NCI-H2227 treated with DMSO at 0.1 percent for 48 hours (cell line): ENCODE measurements at places on chromosomes 12 and 14.

DNA sequence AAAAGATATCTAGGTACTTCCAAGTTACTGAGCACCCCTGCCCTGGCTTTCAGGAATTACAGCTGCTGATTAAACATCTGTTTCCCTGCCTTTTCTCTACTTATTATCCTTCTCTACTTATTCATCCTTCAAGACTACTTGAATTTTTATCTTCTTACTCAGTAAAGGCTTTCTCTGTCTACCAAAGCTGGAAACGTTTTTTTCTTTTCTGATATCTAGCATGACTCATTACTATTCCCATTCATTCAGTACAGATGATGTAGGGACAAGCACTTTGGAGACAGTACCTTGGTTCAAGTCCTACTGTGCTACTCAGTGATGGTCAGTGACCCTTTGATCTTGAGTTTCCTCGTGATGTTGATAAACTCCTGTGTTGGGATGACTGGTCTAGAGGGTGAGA lies 848.7 kb downstream of the NRXN3 start:
- DNase-seq = no peak

DNA sequence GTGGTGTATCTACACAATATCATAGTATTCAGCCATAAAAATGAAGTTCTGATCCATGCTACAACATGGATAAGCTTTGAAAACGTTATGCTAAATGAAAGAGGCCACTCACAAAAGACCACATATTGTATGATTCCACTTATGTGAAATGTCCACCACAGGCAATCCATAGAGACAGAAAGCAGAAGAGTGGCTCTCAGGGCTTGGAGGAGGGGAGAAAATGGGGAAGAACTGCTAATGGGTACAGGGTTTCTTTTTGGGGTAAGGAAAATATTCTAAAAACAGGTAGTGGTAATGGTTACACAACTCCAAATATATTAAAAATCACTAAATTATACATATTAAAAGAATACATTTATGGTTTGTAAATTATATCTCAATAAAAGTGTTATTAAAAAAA lies 16.5 kb downstream of the SCNN1A start:
- no peak for DNase-seq

DNA sequence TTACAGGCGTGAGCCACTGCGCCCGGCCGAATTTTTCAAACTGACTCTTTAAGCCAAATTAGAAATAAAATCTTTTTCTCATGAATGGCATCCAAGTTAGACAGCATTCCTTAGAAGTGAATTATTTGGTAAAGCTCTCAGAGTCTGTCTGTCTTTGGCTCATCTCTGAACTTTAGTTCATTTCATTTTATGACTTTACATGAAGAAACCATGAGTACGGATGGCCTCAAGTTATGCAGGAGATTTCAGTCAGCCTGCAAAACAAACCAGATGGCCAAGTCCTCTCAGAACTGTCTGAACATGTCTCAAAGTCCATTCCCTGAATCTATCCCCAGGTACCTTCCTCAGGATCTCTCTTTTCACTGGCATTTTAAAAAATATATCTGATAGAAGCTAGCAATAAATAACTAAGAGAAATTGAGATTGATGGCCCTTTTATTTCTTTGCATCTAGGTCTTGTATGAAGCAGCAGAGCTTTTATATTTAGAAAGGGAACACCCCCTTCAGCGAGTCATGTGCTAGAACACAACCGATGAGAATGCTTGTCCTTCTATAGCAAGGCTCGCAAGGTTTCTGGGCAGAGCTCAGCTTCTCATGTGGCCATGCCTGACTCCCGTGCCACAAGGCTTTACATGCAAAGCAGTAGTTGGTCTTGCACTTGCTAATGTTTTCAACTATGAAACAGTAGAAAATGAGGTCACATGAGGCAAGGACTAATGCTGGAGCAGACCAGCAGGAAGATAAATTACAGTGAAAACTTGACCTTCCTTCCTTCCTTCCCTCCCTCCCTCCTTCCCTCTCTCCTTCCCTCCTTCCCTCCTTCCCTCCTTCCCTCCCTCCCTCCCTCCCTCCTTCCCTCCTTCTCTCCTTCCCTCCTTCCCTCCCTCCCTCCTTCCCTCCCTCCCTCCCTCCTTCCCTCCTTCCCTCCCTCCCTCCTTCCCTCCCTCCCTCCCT lies 125.0 kb downstream of the AKAP6 start:
- no peak for DNase-seq

DNA sequence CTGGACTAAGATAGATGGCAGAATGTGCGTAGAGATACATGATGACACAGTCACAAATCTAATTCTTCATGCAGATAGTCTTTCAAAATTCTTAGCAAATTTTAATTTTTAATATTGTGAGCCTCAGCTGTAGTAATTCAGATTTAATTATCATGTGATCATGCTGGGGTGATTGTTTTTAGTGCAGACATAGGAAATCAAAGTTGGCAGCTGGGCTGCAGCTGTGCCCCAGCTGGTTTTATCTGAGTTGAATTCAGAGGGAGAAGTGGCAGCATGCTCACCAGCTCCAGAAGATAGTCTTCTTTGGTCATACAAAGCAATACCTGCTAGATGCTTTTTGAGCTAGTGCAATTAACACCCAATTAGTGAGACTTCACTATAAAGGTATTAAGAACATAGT lies 292.9 kb downstream of the RAD51B start:
- DNase-seq = no peak

DNA sequence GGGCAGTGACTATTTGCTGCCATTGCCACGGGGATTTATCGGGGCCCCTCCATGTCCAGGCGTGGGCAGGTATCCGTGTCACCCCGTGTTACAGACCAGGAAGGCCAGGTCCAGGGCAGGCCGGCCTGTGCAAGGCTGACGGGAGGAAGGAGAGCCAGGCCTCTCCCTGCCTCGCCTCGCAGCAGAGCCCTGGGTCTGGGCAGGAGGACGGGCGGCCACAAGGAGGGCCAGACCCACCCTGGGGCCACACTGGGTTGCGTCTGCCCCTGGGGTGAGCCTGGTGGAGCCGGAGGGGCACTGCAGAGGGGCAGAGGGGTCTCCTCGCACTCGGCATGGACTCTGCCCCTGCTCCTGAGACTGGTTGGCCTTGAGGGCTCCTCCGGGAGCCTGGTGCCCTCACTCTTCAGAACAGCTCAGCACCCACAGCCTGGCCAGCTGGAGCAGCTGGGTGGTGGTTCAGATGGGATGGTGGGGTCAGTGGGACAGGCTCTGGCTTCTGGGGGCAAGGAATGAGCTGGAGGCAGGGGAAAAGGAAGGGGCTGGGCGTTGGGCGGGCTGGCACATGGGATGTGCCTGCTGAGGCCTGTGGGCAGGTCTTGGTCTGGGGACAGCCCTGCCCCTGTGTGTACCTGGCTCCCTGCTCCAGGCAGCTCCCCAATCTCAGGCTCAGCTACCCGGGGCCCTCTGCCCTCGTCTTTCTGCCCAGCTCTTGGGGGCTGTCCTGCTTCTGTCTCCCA lies 53.9 kb downstream of the KIF26A start:
- DNase-seq = no peak

- DNase-seq = no peak
These were observed 9.0 kb downstream of the PCNX1 start for GRCh38 chr14:70916300-70916699.

DNA sequence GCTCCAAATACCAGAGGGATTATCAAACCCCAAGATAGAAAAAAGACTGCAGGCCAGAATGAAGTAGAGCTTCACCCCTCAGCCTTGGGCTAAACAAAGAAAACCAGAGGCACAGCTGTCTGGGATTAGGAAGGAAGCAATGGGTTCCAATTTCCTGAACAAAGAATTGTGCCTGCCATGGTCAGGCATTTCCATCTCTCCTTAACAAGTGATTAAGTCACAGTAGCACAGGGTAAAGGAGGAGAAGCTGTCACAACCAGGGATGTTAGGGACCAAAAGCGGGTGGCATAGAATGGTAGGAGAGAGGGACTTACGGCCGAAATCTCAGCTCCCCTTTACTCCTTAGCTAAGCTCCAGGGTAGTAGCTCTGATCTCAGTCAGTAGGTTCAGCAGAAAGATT lies 33.9 kb downstream of the SPTLC2 start:
- no peak for DNase-seq

DNA sequence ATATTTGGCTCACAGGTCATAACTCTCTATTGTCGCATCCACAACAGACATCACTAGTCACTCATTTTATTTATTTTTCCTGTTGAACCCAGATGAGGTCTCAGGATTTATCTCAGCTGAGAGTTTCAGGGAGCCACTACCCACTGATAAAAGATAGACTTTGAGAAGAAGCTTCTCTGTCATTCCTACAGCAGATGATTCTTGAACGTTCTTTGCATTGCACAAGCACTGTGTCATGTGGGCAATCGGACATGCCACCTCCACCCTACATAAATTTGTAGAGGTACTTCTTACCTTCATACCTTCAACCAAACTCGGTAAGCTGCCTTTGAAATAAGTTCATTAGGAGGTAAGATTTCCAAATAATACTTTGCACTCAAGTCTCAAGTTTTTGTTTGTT lies 627.9 kb upstream of the TBX3 start:
- no peak for DNase-seq

DNA sequence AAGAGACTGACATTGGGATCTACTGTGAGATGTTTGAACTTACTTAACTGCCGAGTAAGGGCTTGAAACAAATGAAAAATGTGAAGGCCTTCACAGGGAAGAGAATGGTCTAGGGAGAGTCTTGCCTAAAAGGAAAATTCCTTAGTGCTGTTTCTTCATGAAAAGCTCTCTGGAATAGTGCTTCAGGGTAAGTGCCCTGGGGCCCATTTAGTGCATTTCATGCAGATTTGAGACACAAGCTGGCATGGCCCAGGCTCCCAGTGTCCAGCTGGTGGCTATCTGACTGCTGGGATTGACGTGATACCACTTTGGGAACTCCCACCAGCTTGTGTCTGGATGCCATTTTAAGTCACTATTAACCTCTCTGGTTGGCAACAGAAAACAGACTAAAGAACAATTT lies 26.9 kb downstream of the BEST3 start:
- DNase-seq = no peak

GRCh38 chr12:93059925-93060665 lies 131.0 kb upstream of the EEA1 start:
- DNase-seq = no peak

GRCh38 chr12:130185455-130186391 lies 23.5 kb downstream of the FZD10 start:
- no peak for DNase-seq
